ENCODE measurements at places on chromosomes 16 and 17.

DNA sequence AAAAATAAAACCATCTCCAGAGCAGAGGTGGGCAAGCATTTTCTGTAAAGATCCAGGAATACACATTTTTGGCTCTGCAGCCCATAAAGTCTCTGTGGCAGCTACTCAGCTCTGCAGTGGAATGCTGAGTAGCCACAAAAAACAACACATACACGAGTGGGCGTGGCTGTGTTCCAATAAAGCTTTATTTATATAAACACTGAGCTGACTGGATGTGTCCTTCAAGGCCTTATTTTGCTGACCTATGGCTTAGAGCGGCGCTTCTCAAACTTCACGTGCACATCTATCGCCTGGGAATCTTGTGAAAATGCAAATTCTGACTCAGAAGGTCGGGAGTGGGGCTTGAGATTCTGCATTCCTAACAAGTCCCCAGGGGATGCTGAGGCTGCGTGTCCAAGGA, 39.7 kb downstream of the XYLT1 start:
- no peak for DNase-seq

- DNase-seq = no peak
These were observed 342.7 kb downstream of the SOX9 start for GRCh38 chr17:72463287-72464102.

- DNase-seq = no peak
These were observed 287.3 kb upstream of the FOXF1 start for GRCh38 chr16:86222965-86223551.

GRCh38 chr17:80822700-80823410, 168.8 kb upstream of the CHMP6 start:
- DNase-seq = no peak

GRCh38 chr17:15236281-15237105, 28.6 kb downstream of the PMP22 start:
- no peak for DNase-seq

GRCh38 chr16:48123104-48123788, 32.5 kb downstream of the ABCC12 start:
- DNase-seq = peak; percentile 13

GRCh38 chr17:48132385-48132784, 24.8 kb downstream of the SNX11 start:
- DNase-seq = no peak
